ENCODE measurements at places on chromosomes 1 and 21.

- no peak for DNase-seq
Observed at GRCh38 chr1:43445606-43446387, 7.9 kb downstream of the HYI start.

DNA sequence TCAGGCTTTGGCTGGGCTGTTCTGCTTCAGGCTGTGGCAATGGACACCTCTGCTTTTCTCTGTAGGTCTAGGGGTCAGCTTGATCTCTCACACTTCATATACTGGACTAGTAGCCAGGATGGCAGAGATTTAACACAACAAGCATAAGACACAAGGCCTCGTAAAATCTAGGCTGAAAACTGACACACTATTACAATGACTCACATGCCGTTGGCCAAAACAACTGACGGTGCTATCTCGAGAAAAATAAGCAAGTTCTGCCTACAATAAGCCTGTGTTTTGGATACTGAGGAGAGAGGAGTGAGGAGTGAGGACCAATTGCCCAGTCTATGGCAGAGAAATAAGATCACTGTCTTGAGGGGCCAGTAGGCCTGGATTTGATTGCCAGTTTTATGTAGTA is 840.7 kb upstream of the ADAMTS5 start:
- no peak for DNase-seq

- no peak for DNase-seq
Observed at GRCh38 chr21:44800971-44801467, 601 bp downstream of the UBE2G2 start.

GRCh38 chr1:231383159-231383860 is 38.8 kb downstream of the EGLN1 start:
- DNase-seq: no peak

DNA sequence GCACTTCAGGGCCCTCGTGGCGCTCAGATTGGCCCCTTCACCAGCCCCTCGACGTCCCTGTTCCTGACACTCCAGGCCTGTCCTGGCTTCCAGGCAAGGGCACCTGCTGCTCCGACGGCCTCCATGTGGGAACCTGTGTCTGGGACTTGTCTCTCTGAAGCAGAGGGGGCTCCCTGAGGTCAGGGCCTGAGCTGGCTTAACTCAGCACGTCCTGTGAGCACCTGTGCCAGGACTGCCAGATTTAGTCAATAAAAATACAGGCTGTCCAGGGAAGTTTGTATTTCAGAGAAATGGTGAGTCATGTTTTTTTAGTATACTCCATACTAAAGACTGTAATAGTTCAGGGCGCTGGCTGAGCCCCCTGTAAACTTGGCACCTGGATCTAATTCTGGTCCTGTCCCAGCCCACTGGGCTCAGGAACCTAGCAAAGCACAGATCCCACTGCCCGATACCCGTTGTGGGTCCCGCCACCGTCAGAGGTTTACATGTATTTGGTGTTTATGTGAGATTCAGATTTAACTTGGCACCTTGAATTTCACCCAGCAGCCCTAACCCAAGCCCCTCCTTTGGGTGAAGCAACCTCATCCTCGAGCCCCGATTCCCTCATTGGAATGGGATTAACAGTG is 109.9 kb upstream of the IFFO2 start:
- no peak for DNase-seq

GRCh38 chr1:200410566-200410878 is 686 bp upstream of the ZNF281 start:
- DNase-seq: no peak

GRCh38 chr1:74953622-74954021 is 180.6 kb upstream of the LHX8 start:
- DNase-seq: no peak

GRCh38 chr1:58157256-58157655 is 389.3 kb downstream of the OMA1 start:
- DNase-seq: no peak

DNA sequence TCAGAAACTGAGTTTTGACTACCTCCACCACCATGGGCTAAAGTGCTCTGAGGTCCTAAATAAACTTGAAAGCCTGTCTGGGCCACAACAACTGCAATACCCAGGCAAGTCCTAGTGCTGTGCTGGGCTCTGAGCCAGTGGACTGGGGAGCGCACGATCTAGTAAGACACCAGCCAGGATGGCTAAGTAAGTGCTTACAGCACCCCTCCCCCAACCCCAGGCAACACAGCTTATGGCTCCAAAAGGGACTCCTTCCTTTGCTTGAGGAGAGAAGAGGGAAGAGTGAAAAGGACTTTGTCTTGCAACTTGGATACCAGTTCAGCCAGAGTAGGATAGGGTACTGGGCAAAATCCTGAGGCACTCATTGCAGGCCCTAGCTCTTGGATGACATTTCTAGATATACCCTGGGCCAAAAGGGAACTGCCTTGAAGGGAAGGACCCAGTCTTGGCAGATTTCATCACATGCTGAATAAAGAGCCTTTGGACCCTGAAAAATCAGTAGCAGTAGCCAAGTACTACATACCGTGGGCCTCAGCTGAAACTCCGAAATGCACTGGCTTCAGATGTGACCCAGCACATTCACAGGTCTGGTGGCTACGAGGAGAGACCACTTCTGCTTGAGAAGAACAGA is 1.6 kb downstream of the C1orf105 start:
- no peak for DNase-seq

- DNase-seq: no peak
Observed at GRCh38 chr1:183180218-183180617, 5.8 kb upstream of the LAMC2 start.

GRCh38 chr1:219478811-219479210 is 134.1 kb downstream of the ZC3H11B start:
- no peak for DNase-seq

- DNase-seq: no peak
Observed at GRCh38 chr1:149963358-149963757, 26.7 kb upstream of the MTMR11 start.

- DNase-seq: no peak
Observed at GRCh38 chr1:40914927-40915569, 52.9 kb upstream of the CITED4 start.

DNA sequence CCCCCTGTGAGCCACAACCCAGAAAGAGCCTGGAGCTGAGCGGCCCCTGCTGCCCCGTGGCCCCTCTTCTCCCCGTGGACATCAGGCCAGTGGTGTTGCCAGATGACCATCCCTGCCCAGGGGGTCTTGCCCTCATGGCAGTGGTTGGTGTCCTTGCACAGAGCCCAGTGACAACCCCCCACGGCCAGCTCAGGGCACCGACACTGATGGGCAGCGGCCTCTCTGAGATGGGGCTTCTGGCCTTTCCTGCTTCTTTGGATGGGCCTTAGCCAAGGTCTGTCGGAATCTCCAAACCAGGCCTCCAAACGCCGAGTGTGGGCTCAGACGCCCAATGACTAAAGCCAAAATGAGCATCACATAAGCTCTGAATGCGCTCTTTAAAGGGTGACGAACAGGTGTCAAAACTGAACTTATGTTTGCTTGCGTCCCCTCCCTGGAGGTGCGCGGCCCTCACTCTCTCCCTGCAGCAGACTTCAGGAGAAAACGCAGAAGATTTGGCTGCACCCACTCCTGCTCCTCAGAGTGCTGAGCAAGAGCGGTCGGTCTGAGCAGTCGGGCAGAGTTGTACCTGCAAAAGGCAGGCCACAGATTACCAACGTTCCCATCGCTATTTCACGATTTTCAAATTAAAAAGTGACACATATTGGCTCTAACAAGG is 41.9 kb downstream of the UBE2G2 start:
- no peak for DNase-seq

DNA sequence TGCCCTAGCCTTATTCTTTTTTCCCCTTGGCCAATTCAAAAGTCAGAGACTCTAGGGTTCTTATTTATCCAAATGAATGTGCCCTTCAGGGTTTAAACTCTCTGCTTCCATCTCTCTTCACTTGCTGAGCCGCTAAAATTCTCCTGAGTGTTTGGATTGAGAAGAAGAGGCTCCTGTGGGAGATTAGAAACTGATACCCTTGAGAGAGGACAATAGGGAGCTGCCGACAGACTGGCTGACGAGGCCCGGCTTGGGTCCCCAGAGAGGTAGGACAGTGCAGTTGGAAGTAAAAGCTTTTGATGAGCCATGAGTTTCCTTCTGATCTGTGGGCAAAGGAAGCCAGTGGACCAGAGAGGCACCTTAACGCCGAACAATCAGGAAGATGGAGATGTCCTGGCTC is 41.3 kb upstream of the UBE2U start:
- no peak for DNase-seq

- no peak for DNase-seq
Observed at GRCh38 chr21:39161064-39161463, 22.2 kb downstream of the PSMG1 start.

DNA sequence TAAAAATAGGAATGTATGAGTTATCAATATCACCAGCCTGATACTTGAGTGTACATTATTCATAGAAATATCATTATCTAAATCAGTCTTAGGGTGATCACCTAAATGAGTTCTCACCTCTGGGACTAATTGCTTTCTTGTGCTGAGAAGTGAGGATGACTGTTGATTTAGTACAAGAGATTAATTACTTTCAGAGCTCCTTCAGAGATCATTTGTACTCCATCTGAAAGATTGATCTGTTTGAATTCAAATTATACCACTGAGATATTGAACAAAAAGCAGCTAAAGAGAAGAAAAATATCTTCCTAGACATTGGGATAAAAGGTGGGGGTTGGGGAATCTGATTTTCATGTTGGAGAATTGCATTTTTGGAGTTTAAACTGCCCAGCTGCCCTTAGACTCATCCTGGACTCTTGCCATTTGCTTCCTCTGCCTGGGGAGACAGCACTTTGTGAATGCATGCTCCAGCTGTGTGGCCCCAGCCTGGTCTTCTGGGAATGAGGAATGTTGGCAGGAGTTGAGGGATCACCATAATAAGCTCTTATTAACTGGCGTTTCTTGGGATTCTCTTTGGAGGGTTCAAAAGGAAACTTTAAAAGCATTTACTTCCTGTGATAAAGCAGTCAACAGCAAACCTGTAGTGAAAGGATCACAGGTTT is 19.7 kb upstream of the PGBD2 start:
- DNase-seq: no peak

DNA sequence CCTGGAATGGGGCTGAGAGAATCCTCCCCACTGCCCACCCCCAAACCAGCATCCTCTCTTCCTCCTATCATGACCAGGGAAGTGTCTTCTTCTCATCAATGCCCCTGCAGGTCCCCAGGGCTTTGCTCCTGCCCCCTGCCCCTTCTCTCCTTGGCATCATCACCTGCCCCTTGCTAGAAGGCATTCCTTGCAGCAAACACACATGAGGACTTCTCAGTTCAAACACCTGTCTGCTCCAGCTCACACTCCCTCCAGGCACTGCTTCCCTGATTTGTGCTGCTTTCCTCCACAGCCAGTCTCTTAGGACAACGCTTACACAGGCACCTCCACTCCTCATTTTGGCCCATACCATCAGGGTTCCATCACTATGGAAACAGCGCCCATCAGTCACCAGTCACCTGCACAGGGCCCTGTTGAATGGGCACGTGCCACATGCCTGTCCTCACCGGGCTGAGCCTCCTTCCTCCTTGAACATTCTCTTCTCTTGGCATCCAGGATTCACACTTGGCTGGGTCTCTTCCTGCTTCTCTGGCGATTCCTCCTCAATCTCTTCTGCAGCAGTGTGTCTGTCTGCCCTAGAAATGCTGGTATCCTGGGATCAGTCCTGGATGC is 81.9 kb upstream of the EDN2 start:
- DNase-seq: no peak

DNA sequence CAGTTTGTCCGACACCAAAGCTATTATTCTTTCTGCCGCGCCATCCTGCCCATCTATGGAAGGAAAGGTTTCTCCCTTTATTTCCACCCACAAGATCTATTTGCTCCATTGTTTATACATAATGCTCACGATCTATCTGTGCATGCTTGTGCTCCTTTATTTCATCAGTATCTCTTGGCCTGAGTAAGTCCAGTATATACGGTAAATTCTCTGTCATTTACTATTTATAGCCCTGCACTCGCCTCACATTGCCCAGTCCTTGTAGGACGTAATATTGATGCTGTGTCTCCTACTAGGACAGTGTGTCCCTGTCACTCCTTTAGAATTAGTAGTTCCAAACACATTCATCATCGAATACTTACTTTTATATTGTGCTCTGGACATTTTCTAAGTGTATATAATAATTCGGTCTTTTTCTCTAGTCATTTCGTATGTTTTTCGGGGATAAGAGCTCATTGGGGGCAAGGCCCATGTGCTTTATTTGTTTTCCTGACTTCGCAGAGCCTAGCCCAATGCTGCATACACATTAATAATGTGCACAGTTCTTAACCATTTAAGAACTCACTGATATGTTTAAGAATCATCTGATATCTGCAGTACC is 3.1 kb upstream of the NID1 start:
- no peak for DNase-seq

- no peak for DNase-seq
Observed at GRCh38 chr1:245503548-245503947, 348.8 kb downstream of the KIF26B start.

DNA sequence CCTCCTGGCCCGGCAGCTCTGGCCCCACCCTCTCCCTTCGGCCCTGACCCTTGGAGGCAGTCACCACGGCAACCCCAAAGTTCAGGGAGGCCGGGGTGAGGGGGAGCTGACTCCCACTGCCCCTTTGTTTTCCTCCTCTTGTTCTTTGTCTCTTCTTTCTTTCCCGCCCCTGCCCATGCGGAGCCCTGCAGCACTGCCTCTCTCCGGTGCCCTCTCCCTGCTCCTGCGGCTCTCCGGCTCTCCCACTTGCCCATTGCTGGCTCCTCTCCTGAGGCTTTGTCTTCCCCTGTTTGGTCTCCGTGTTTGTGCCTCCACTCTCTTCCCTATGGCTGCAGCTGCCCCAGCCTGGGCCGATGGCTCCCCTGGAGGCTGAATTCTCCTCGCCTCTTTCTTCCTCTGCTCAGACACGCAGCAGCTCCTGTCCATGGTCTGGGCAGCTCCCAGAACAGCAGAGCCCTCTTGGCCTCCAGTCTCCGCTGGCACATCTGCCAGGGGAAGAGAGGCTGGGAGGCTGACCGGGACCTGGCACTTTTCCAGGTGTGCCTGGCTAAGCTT is 5.8 kb downstream of the CELSR2 start:
- no peak for DNase-seq

- DNase-seq: no peak
Observed at GRCh38 chr1:29974316-29974724, 738.0 kb downstream of the PTPRU start.

DNA sequence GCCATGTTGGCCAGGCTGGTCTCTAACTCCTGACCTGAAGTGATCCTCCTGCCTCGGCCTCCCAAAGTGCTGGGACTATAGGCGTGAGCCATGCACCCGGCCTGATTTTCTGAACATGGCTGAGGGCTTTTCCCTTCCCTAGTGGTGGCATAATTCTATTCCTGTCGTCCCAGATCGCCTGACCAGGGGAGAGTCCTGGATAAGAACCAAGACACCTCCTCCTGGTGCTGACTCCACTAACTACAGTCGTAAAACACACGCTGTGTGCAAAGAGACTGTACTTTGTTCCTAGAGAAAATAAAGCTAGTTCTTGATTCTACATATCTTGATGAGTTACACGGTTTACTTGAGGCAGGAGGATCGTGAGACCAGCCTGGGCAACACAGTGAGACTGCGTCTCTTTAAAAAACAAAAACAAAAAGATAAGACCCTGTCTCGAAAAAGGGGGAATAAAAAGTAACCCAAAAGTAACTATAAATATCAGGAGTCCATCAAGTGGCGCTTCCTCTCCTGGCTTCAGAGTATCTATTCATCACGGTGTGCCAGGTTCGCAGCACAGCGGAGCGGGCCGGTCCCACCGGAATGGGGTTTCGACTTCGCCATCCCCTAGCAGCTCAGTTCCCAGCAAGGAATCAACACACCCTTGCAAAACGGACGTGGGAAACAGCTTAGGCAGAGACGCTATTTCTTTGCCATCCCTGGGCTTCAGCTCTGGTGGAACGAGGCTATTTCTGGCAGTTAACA is 973 bp downstream of the SDF4 start:
- no peak for DNase-seq

- no peak for DNase-seq
Observed at GRCh38 chr1:59164371-59164770, 132.5 kb upstream of the FGGY start.
